ENCODE measurements at places on chromosomes 7 and 10. TPM values are rescaled to one million over a fixed set of nuclear protein-coding genes. Genes with fewer than 3 reads are reported as not detected.

BMPER gene
- total RNA-seq: 11.4 TPM

TAS2R4 gene
- total RNA-seq: 4.3 TPM

CPA1 gene
- not detected for total RNA-seq

AASS gene
- total RNA-seq: 8.0 TPM

PRLHR gene
- total RNA-seq: not detected

CABCOCO1 gene
- 3.5 TPM for total RNA-seq

OR9A2 gene
- 1.2 TPM for total RNA-seq

DNAJB9 gene
- 35.9 TPM for total RNA-seq

ABI1 gene
- 94.7 TPM for total RNA-seq

NKX1-2 gene
- total RNA-seq: not detected

Measured in placental epithelial cell (primary cell).